ENCODE measurements at places on chromosomes 12 and 14.

GRCh38 chr12:25372969-25373817 is 122.5 kb upstream of the KRAS start:
- DNase-seq = no peak

- no peak for DNase-seq
These were observed 5.0 kb upstream of the NEDD1 start for GRCh38 chr12:96902076-96902475.

DNA sequence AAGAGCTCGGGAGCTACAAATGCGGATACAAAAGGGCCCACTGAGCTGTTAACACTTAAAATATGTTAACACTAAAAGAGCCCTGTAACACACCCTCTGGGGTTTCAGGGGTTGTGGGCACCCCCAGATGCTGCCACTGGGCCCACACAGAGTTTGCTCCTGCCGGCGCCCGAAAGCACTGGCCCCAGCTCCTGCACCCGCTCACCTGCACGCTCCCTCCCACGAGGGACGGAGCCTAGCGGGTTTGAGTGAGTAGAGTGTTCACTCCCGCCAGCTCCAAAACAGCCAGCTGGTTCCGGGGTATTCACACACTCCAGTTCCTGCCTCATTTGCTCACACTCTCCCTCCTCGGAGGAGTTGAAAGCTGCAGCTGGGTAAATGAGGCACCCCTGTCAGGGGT is 357.7 kb downstream of the ETNK1 start:
- no peak for DNase-seq

GRCh38 chr12:105107494-105108371 is at the start of gene WASHC4:
Gene WASHC4, plus strand, starts transcription at chr12:105107731. Its CDS starts 70 bp downstream, at chr12:105107801.
- DNase-seq = peak; percentile 94

- no peak for DNase-seq
These were observed 29.0 kb upstream of the SMOC1 start for GRCh38 chr14:69850086-69850735.

- no peak for DNase-seq
These were observed 11.9 kb downstream of the CFAP54 start for GRCh38 chr12:96501133-96501761.

GRCh38 chr14:24075485-24076301 is 4.3 kb downstream of the CPNE6 start:
- no peak for DNase-seq

DNA sequence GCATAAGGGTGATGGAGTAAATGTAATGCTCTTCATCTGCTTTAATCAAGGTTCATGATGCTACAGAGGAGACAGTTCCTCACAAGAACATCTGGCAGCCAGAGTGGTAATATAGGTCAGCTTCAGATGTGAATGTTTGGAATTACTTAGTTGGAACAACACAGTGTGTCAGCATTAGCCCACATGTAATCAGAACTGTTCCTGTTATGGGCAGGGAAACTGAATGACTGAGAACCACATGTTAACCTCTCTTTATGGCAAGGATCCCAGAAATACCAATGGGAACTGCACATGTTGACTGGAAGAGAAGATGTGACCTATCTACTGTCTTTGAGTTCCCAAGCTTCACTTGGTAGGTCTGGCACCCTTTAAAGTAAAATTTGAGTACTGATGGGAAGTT is 390.1 kb upstream of the PDE3A start:
- no peak for DNase-seq

GRCh38 chr12:125418902-125419564 is 353.8 kb downstream of the AACS start:
- no peak for DNase-seq

DNA sequence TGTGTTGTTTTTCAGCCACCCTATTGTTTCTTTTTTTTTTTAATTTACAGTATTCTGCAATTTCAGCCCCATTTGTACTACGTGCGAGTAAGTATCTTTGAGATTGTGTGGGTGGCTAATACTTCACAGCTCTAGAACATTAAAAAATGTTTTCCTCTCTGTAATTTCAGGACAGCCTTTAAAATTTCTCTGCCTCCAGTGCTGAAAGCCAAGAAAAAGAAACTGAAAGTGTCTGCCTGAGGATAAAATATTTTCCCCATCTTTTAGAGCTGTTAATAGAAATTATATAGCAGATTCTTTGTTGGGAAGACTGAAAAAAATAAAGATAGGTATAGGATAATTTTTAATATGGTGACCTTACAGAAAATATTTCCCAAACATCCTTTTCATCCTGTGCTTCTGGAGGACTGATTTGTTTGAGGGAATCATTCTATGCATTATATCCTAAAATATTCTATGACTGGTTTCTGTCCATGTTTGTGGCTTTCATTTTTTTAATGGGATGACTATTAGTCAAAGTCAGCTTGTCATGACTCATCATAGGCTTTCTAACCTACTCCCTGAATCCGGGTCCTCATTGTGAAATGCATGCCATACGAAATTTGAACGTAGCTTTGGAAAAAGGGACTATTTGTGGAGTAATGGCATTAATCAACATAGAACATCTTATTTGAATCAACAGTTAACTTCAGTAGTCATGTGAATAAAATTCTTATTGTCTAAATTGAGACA is 10.8 kb upstream of the TCTN2 start:
- no peak for DNase-seq

- DNase-seq = no peak
These were observed 1489.8 kb upstream of the FLRT2 start for GRCh38 chr14:84040101-84040500.

DNA sequence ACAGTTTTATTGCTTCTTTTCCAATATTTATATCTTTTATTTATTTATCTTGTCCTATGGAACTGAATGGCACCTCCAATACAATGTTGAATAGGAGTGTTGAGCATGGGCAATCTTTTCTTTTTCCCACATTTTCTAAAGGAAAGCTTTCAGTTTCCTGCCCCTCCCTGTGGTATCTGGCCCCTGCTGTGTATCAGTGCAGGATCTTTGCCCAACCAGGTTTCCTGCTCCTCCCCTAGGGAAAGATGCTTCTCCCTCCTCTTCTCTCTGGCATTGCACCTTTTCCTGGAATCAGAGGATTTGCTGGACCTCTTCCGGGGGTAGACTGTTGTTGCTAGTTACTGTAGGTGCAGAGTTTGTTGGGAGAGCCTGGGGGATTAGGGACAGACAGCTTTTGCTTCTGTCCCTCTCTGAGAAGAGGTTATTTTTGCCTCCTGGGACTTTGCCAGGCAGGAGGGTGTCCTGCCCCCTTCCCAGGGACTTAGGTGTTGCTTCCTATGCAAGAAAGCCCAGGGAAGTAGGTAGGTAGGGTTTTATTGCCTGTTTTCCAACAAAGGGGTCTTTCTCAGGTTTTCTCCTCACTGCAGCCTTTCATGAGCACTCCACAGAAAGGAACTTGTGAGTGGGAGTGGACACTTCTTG is 67.6 kb downstream of the POLR3B start:
- DNase-seq = no peak

- DNase-seq = peak; percentile 11
These were observed 3.5 kb downstream of the LPAR5 start for GRCh38 chr12:6632026-6632983.

GRCh38 chr12:110361216-110361615 is 42.3 kb downstream of the ANAPC7 start:
- DNase-seq = no peak

DNA sequence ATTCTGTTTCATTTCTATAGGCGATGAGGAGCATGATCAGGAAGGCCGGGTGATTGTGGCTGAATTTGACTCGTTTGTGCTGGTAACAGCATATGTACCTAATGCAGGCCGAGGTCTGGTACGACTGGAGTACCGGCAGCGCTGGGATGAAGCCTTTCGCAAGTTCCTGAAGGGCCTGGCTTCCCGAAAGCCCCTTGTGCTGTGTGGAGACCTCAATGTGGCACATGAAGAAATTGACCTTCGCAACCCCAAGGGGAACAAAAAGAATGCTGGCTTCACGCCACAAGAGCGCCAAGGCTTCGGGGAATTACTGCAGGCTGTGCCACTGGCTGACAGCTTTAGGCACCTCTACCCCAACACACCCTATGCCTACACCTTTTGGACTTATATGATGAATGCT is 1.9 kb downstream of the APEX1 start:
- no peak for DNase-seq

GRCh38 chr14:69666112-69666511 is 54.7 kb downstream of the SUSD6 start:
- no peak for DNase-seq

DNA sequence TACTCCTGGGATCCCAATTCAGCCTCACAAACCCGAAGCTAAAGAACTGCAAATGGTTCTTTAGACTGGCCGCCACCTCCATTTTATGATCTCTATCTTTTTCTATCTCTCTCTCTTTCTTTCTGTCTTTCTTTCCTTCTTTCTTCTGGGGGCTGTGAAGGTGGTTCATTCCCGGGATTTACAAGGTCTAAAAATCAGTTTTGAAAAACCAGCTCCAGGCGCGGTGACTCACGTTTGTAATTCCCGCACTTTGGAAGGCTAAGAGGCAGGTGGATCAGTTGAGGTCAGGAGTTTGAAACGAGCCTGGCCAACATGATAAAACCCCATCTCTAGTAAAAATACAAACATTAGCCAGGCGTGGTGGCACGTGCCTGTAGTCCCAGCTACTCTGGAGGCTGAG is 67.2 kb upstream of the VASH1 start:
- DNase-seq = no peak

DNA sequence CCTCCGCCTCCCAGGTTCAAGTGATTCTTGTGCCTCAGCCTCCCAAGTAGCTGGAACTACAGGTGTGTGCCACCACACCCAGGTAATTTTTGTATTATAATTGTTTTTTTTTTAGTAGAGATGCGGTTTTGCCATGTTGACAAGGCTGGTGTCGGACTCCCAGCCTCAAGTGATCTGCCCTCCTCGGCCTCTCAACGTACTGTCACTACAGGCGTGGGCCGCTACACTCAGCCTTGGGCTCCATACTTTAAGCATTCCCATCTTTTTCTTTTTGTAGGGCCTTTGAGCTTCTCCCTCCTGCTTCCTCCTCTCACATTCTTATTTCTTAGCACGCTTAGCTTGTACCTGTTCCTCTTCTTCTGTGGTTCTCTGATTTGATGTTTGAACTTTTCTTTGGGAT is 62.8 kb downstream of the SERPINA3 start:
- no peak for DNase-seq

DNA sequence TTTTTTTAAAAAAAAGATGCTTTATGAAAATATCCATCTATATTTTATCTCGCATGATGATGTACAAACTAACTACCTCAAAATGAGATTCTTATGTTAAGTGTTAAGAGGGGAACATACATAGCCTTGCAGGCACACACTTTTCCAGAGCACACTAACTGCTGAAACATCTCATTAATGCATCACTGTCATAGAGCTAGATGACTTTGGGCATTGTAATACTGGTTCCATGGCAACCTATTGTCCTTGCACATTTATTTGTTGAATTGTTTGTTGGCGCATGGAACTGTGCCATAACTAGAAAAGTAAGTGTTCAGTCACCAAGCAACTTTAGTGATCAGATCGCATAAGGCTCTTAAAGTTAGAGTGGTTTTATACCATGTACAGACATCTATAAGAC is 348.3 kb downstream of the GALC start:
- peak; percentile 80 for DNase-seq

DNA sequence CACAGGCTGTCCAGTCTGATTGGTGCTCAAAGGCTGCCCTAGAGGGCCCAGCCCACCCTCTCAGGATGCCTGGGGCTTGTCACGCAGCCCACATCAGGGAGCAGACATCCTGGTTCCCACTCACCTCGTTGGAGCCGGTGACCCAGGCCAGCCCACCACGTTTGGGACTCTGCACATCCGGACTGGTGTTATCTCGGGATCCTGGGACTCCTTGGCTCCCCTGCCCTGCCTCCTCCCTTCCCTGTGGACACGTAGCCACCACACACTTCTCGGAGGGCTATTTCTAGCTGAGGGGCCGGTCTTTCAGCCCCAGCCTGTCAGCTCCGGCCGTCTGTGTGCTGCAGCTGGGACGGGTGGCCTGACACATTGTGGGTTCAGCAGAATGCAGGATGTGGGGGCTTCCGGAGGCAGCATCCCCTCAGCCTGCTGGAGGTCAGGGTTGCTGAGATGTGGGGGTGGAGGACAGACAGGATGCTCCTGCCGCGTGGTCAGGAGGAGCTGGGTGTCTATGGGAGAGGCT is 12.8 kb upstream of the FGF23 start:
- no peak for DNase-seq

- no peak for DNase-seq
These were observed 58.0 kb downstream of the ZNF664 start for GRCh38 chr12:124031058-124031457.

- no peak for DNase-seq
These were observed 200.2 kb upstream of the MYL2 start for GRCh38 chr12:111120578-111120977.

- DNase-seq = no peak
These were observed 227.2 kb downstream of the DACT1 start for GRCh38 chr14:58864751-58865513.

DNA sequence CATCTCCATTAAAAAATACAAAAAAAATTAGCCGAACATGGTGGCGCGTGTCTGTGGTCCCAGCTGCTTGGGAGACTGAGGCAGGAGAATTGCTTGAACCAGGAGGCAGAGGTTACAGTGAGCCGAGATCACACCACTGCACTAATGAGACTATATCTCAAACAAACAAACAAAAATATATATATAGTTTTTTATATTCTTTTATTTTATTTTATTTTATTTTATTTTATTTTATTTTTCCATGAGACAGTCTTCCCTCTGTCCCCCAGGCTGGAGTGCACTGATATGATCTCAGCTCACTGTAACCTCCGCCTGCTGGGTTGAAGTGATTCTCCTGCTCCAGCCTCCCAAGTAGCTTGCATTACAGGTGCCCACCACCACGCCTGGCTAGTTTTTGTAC is 79.5 kb downstream of the IRF2BPL start:
- DNase-seq = no peak

GRCh38 chr12:28235985-28236384 is 45.7 kb downstream of the CCDC91 start:
- no peak for DNase-seq

- peak; percentile 45 for DNase-seq
These were observed 7.4 kb downstream of the CDKN1B start for GRCh38 chr12:12724421-12725085.

DNA sequence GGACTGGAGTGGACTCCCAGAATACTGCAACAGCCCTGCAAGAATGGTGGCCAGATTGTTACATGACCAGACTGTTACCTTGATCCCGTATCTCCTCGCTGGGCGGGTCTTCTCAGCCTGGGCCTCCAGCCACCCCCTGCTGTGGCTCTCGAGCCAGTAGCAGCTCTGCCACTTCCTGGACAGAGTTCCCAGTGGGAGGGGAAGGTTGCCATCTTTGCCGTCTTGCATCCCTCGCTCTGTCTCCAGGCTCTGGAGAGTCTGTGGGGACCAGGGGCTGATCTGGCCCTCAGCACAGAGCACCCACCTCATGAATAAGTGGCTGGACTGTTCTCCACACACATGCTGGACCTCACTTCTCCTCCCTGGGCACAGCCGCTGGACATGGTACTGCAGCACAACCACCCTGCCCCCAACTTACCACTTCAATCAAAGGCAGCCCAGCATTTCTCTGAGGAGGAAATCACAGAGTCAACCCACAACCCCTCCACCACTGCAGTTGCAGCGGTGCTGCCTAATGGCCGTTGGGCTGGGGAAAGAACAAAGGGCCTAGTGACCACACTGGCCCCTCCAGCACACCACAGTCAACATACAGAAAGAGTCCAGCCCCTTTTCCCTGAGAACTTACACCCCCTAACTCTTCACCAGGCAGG is 6.9 kb upstream of the KLRF1 start:
- no peak for DNase-seq

All from NCI-H345 (cell line).